Mesothelial cell of epicardium (in vitro differentiated cells): ENCODE measurements at places on chromosomes 13 and 19. TPM values are rescaled to one million over a fixed set of nuclear protein-coding genes. Genes with fewer than 3 reads are reported as not detected.

PSG11 gene
- not detected in 3 replicates for total RNA-seq

WDR87 gene
- 0.16 TPM in 1 of 3 replicates, not detected in the others for total RNA-seq

PTGIR gene
- 5.0 to 6.2 TPM (median 5.9 TPM) in 3 replicates for total RNA-seq

ZNF730 gene
- 7.0 to 9.1 TPM (median 8.5 TPM) in 3 replicates for total RNA-seq

SLC17A7 gene
- total RNA-seq: 0.34 to 0.45 TPM (median 0.35 TPM) in 3 replicates

PRX gene
- total RNA-seq: 4.7 to 5.2 TPM (median 5.2 TPM) in 3 replicates

NDFIP2 gene
- 40.0 to 46.9 TPM (median 41.7 TPM) in 3 replicates for total RNA-seq

CCL25 gene
- 0.29 to 0.42 TPM in 2 of 3 replicates, not detected in the other for total RNA-seq

DAND5 gene
- 0.16 TPM in 1 of 3 replicates, not detected in the others for total RNA-seq

DNA sequence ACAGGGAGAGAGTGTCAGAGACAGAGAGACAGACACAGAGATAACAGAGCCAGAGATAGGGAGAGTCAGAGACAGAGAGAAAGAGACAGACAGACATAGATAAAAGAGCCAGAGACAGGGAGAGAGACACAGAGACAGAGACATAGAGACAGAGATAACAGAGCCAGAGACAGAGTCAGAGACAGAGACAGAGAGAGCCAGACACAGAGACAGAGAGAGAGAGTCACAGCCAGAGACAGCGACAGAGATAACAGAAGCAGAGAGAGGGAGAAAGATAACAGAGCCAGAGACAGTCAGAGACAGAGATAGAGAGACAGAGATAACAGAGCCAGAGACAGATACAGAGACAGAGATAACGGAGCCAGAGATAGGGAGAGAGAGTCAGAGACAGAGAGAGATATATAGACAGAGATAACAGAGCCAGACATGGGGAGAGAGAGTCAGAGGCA, 865 bp upstream of the TNFSF9 start:
- H3K4me3 ChIP-seq: peak overlapping the region; percentile 80
- H3K27ac ChIP-seq: peak overlapping the region; percentile 62
- H3K4me1 ChIP-seq: peaks cover 24% of the 10 kb centered on the region
- H3K36me3 ChIP-seq: no peaks in the 10 kb centered on the region
- no peak for DNase-seq

- no peak overlapping the region for H3K4me3 ChIP-seq
- H3K4me1 ChIP-seq: no peaks in the 10 kb centered on the region
- no peak overlapping the region for H3K27ac ChIP-seq
- no peak for DNase-seq
- no peaks in the 10 kb centered on the region for H3K27me3 ChIP-seq
- H3K36me3 ChIP-seq: peaks cover 35% of the 10 kb centered on the region
Observed at GRCh38 chr19:45352914-45353796, 12.6 kb downstream of the KLC3 start.

GRCh38 chr19:13610039-13610691, 103.9 kb upstream of the CACNA1A start:
- H3K36me3 ChIP-seq: no peaks in the 10 kb centered on the region
- peaks cover 14% of the 10 kb centered on the region for H3K27me3 ChIP-seq
- no peak overlapping the region for H3K27ac ChIP-seq
- no peak for DNase-seq

DNA sequence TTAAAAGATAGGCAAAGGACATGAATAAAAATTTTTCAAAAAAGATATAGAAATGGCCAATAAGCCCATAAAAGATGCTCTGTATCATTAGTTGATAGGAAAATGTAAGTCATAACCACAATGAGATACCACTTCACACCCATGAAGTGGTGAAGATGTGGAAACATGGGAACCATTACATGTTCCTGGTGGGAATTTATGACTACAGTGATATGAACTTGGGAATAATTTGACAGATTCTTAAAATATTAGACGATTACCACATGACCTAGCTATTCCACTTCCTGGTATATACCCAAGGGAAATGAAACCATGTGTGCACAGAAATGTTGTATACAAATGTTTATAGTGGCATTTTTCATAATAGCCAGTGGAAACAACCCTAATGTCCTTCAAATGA, 232.2 kb downstream of the GGACT start:
- no peaks in the 10 kb centered on the region for H3K27me3 ChIP-seq
- peaks cover 32% of the 10 kb centered on the region for H3K36me3 ChIP-seq
- H3K4me1 ChIP-seq: no peaks in the 10 kb centered on the region
- no peak for DNase-seq
- H3K4me3 ChIP-seq: no peak overlapping the region

GRCh38 chr19:39546599-39546998, 6.6 kb upstream of the EID2 start:
- H3K4me3 ChIP-seq: no peak overlapping the region
- H3K27me3 ChIP-seq: peaks cover 12% of the 10 kb centered on the region
- H3K27ac ChIP-seq: no peak overlapping the region
- H3K4me1 ChIP-seq: peaks cover 2% of the 10 kb centered on the region
- DNase-seq: no peak

- peak overlapping the region; percentile 96 for H3K27ac ChIP-seq
- H3K27me3 ChIP-seq: no peaks in the 10 kb centered on the region
- H3K36me3 ChIP-seq: peaks cover 18% of the 10 kb centered on the region
- peak overlapping the region; percentile 37 for H3K4me3 ChIP-seq
- peaks cover 11% of the 10 kb centered on the region for H3K4me1 ChIP-seq
Observed at GRCh38 chr19:50214699-50215543, 11.5 kb downstream of the MYH14 start.

GRCh38 chr19:13613447-13613846, 107.2 kb upstream of the CACNA1A start:
- H3K36me3 ChIP-seq: no peaks in the 10 kb centered on the region
- peaks cover 29% of the 10 kb centered on the region for H3K27me3 ChIP-seq
- DNase-seq: no peak
- no peak overlapping the region for H3K4me3 ChIP-seq
- H3K4me1 ChIP-seq: no peaks in the 10 kb centered on the region
- H3K27ac ChIP-seq: no peak overlapping the region

DNA sequence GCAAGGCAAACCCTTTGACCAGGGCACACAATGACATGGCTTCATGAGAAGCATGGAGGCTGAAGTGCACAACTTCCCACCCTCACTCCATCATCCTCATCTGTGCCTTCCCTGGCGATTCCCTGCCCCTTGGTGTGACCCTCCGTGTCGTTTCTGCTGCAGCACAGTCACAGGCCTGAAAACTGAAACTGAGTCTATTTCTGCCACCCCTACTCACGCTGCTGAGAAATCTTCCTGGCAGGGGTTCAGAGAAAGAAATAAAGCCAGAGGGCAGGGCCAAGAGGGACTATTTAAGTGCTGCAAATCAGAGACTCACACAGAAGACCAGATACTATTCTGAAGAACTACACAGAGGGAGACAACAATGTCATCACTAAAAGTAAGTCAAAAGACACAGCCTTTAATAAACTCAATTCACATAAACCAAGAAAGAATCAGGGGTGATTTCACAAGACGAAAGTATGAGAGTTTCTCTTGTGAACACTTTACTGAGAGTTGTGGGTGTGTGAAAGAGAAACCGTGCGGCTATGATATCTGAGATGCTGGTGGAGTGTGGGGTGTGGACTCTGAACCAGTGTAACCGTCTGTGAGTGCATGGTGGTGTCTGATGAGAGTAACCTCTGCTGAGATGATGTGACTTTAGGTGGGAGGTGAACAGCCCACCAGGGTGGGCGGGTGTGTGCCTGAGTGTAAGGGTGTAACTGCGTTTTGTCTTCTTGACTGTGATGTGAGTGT, 23.5 kb downstream of the LGALS16 start:
- no peak for DNase-seq
- H3K27ac ChIP-seq: no peak overlapping the region
- peaks cover 32% of the 10 kb centered on the region for H3K27me3 ChIP-seq
- peaks cover 2% of the 10 kb centered on the region for H3K4me1 ChIP-seq
- H3K4me3 ChIP-seq: no peak overlapping the region

GRCh38 chr13:46179491-46179908, 2.5 kb downstream of the LCP1 start:
- H3K27me3 ChIP-seq: no peaks in the 10 kb centered on the region
- peaks cover 42% of the 10 kb centered on the region for H3K4me1 ChIP-seq

DNA sequence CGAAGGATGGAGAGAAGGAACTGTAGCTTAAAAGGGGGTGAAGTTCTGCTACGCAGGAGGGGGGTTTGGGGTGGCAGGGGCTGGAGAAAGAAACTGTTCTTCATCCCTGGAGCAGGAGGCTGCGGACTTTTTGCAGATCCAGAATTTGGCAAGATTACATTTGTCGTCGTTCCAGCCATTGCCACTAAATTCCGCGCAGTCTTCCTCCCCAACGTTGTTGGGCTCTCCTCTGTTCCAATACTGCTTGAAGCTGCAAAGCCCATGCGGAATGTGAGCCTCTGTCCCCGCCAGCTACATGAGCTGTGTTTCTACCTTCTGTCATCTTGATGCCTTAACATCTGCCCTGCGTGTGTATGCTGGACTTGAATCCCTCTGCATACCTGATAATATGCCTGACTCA, 4.3 kb downstream of the CD209 start:
- H3K27ac ChIP-seq: no peak overlapping the region
- DNase-seq: no peak
- H3K4me1 ChIP-seq: no peaks in the 10 kb centered on the region
- H3K27me3 ChIP-seq: peaks cover 66% of the 10 kb centered on the region
- no peaks in the 10 kb centered on the region for H3K36me3 ChIP-seq
- no peak overlapping the region for H3K4me3 ChIP-seq

GRCh38 chr13:97526556-97526955, 92.6 kb downstream of the RAP2A start:
- no peak for DNase-seq
- no peaks in the 10 kb centered on the region for H3K36me3 ChIP-seq
- H3K27ac ChIP-seq: peak overlapping the region; percentile 24
- peaks cover 11% of the 10 kb centered on the region for H3K4me1 ChIP-seq
- H3K4me3 ChIP-seq: no peak overlapping the region

DNA sequence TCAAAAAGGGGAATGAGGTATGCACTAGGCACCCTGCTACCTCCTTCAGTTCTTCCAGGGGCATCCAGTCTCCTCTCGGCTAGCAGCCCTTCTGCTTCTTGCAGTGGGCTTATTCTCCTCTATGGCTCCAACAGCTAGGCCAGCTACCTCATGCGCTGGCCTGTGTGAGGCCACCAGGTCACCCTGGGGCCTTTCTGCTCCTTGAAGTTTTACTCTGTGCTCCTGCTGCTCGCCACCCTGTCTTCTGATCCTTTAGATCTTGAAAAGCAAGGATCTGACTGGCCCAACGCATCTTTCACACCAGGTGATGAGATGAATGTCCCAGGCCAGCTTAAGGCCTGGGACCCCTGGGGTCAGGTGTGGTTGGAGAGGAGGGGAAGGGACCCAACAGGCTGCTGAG, 66.2 kb downstream of the RUBCNL start:
- H3K27ac ChIP-seq: no peak overlapping the region
- H3K4me1 ChIP-seq: no peaks in the 10 kb centered on the region
- H3K36me3 ChIP-seq: no peaks in the 10 kb centered on the region
- no peaks in the 10 kb centered on the region for H3K27me3 ChIP-seq
- DNase-seq: no peak
- H3K4me3 ChIP-seq: no peak overlapping the region

GRCh38 chr13:43086181-43086580, 62.8 kb downstream of the DNAJC15 start:
- peak overlapping the region; percentile 76 for H3K27ac ChIP-seq
- H3K4me3 ChIP-seq: no peak overlapping the region

- H3K4me1 ChIP-seq: peaks cover 6% of the 10 kb centered on the region
- no peak for DNase-seq
- H3K4me3 ChIP-seq: no peak overlapping the region
- no peaks in the 10 kb centered on the region for H3K27me3 ChIP-seq
Observed at GRCh38 chr19:5897189-5897969, 6.2 kb downstream of the NDUFA11 start.

DNA sequence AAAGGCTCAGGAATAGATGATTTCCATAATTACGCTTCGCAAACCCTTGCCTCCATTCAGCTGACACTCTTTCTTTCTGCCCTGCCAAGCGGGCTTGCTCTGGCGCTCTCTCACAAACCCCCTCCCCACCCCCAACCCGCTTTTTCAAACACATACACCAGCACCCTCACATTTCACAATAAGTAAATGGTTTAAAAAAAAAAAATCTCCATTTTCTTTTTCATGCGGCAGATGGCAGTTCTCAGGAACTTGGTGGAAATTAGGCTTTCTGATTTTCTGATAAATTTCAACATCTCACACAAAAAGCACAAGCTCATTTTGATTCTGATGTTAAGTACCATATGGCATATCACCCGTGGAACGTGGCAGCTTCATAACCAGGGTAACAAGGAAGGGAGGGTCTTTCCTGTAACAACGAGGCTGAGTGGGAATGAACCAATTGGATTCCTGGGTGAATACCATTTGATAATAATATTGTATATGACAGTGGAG, 43.8 kb downstream of the C13orf42 start:
- peaks cover 17% of the 10 kb centered on the region for H3K4me1 ChIP-seq
- H3K36me3 ChIP-seq: no peaks in the 10 kb centered on the region
- no peak overlapping the region for H3K27ac ChIP-seq
- no peak for DNase-seq
- H3K27me3 ChIP-seq: peaks cover 3% of the 10 kb centered on the region

DNA sequence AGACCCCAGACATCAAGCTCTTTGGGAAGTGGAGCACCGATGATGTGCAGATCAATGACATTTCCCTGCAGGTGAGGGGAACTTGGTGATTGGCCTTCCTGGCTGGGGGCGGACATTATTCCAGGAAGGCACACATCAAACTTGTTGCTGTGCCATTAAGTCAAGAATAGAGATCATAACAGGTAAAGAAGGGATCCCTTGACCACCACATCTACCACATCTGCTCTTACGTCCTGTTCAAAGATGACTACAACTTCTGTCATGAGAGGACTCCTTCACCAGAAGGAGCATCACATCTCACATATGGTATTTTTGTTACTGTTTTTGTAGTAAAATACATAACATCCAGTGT, 1.1 kb downstream of the RPS5 start:
- peaks cover 24% of the 10 kb centered on the region for H3K4me1 ChIP-seq
- peaks cover 14% of the 10 kb centered on the region for H3K36me3 ChIP-seq
- peak overlapping the region; percentile 98 for H3K27ac ChIP-seq
- peak overlapping the region; percentile 96 for H3K4me3 ChIP-seq

GRCh38 chr19:40611096-40611495, 9.9 kb downstream of the LTBP4 start:
- peaks cover 17% of the 10 kb centered on the region for H3K4me1 ChIP-seq
- H3K27ac ChIP-seq: no peak overlapping the region
- no peak overlapping the region for H3K4me3 ChIP-seq
- peaks cover 40% of the 10 kb centered on the region for H3K27me3 ChIP-seq

- H3K27ac ChIP-seq: no peak overlapping the region
- no peak for DNase-seq
- no peaks in the 10 kb centered on the region for H3K4me1 ChIP-seq
- no peaks in the 10 kb centered on the region for H3K36me3 ChIP-seq
- no peaks in the 10 kb centered on the region for H3K27me3 ChIP-seq
- H3K4me3 ChIP-seq: no peak overlapping the region
Observed at GRCh38 chr13:90187478-90188350, 1159.8 kb upstream of the MIR17HG start.

DNA sequence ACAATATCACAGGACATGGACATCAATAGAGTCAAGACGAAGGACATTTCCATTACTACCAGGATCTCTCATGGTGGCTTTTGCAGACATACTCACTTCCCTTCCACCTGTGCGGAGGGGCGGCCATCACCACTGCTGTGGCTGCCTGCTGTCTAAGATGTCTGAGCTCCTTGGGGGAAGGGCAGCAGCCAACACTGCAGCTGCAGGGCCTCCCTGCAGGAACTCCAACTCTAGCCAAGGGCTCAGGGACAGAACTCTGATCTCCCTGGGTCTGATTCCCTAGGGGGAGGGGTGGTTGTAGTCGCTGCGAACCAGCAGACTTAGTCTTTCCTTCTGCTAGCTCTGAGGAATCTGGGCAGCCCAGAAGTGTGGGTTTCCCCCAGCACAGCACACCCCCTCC, 78.9 kb upstream of the ANKRD10 start:
- no peak overlapping the region for H3K4me3 ChIP-seq
- no peak overlapping the region for H3K27ac ChIP-seq
- peaks cover 43% of the 10 kb centered on the region for H3K27me3 ChIP-seq
